Urothelium cell line (cell line): ENCODE measurements at places on chromosomes 4 and X.

- DNase-seq: no peak
Observed at GRCh38 chr4:129515356-129515755, 419.4 kb downstream of the C4orf33 start.

GRCh38 chrX:46666831-46667230 lies 92.1 kb downstream of the SLC9A7 start:
- DNase-seq: no peak

DNA sequence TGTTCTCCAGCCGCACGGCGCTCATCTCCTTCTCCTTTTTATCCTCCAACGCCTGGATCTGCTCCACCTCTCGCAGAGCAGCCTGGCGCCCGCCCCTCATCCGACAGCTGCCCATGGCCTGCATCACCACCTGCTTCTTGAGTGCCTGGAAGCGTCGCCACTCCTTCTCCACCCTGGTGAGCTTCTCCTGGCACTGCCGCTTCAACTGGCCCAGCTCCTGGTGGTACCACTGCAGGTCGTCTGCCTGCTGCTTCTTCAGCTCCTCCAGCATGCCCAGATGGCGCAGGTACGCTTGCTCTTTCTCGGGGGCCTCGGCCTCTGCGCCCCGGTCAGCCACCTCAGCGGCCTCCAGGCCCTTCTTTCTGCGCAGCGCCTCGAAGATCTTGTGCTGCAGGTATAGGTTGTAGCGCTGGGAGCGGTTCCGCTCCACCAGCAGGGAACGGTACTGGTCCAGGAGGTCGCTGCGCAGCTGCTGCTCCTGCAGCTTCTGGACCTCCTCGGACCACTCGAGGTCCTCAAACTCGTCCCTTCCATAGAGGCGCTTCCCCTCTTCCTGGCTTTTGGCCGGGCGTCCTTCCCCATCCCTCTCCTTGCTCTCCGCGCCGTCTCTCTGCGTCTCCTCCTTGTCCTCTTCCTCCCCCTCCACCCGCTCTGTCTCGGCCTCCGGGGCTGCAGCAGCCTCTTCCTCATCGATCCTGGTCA lies 1.2 kb upstream of the TADA2B start:
- DNase-seq: no peak

DNA sequence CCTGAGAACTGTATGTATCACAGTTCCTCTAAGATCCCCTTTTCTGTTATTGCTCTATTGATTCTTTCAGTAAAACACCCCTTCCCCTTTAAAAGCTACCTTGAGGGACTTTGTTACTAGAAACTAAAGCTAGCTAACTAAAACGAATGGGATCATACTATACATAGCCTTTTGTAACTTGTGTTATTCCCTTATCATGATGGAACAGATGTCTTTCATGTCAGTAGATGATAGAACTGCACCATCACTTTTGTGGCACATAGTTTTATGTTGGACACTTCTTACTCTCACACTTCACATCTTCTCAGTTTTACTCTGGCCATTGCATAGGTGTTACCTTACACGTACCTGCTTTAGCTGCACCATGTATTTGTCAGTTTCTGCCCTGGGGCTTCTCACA lies 46.6 kb upstream of the PGRMC2 start:
- DNase-seq: no peak

GRCh38 chrX:82627568-82627967 lies 880.5 kb upstream of the POU3F4 start:
- DNase-seq: no peak

- no peak for DNase-seq
Observed at GRCh38 chrX:124501586-124501985, 155.2 kb downstream of the SH2D1A start.
